Frontal cortex (tissue), 4 donors: ENCODE measurements at places on chromosomes 12 and 14. TPM values are rescaled to one million over a fixed set of nuclear protein-coding genes. Genes with fewer than 3 reads are reported as not detected.

The TSPAN8 gene
- not detected for total RNA-seq

The CACNA1C gene
- total RNA-seq: 20.0 TPM

The OSBPL8 gene
- 150 TPM for total RNA-seq

The MSRB3 gene
- 3.7 TPM for total RNA-seq

The CCDC177 gene
- total RNA-seq: 4.5 TPM

The PTGES3 gene
- 78.7 TPM for total RNA-seq

The ABCD2 gene
- total RNA-seq: 18.3 TPM

The FZD10 gene
- total RNA-seq: 0.41 TPM

The MYRFL gene
- total RNA-seq: 0.82 TPM

The ABHD12B gene
- total RNA-seq: not detected

The RERG gene
- total RNA-seq: 1.6 TPM

The NINJ2 gene
- total RNA-seq: 2.9 TPM

The SMIM41 gene
- not detected for total RNA-seq

The MYO1H gene
- total RNA-seq: under 0.01 TPM

The CEP83 gene
- 22.0 TPM for total RNA-seq
